Kidney epithelial cell (primary cell): ENCODE measurements at places on chromosomes 7 and 10. TPM values are rescaled to one million over a fixed set of nuclear protein-coding genes. Genes with fewer than 3 reads are reported as not detected.

The MAT1A gene
- 0.38 TPM in 1 of 2 replicates, not detected in the other for total RNA-seq

The PPP1R17 gene
- total RNA-seq = not detected in 2 replicates

DNA sequence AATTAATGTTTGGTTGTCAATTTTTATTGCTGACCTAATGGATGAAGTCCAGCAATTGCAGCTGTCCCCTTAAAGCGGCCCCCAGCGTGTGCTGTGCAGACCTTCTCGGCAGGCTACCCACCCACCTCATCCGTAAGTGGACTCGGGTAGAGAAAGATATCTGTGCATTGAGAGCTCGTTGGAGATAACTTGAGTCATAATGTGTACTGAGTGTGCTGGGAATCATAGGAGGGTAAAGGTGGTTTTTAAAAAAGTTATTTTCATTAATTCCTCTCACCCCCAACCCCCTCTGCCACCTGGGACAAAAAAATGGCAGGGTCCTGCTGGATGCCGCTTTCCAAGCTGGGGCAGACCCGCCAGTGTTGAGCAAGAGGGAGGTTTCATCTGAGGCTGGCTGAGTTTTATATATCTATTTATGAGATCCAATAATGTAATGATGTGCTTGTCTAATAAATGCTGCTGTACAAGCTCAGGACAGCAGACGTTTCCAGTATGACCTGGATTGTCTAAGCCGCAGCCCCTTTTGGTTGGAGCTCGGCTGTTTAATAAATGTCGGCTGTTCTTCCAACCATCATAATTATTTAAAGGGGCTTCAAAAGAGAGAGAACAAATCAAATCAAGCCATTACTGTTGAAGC lies 119.1 kb downstream of the NKX6-2 start:
- no peak for DNase-seq

- DNase-seq = no peak
Measured at GRCh38 chr7:41994746-41995110, 242.3 kb downstream of the GLI3 start.
